ENCODE measurements at places on chromosomes 5 and 9.
A peak's percentile ranks its signal among the peaks of the same experiment; 100 is the strongest.

- no peak for DNase-seq
Observed at GRCh38 chr9:99590840-99591239, 230.8 kb upstream of the NR4A3 start.

GRCh38 chr5:13034061-13034460 is 910.4 kb downstream of the DNAH5 start:
- DNase-seq, result no peak

GRCh38 chr5:34609951-34610441 is 46.1 kb upstream of the RAI14 start:
- DNase-seq, result no peak

GRCh38 chr5:141431286-141431685 is 979 bp downstream of the PCDHGA12 start:
- DNase-seq, result no peak

GRCh38 chr5:757931-758697 is 26.4 kb downstream of the ZDHHC11B start:
- peak; percentile 92 for DNase-seq

DNA sequence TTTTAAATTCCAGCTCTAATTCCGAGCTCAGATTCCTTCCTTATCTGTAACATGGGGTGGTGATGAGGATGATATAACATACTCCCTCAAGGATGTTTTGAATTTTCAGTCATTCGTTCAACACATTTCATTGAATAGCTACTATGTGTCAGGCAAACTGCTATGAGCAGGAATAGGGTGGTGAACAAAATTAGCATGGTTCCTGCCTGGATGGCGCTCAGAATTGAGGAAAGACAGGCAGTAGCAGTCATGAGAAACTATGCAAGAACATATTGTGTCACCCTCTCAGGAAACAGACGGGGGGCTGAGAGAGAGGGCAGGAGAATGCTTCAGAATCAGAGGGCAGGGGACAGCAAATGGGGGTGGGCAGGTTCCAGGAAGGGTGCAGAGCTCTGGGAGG is 265.2 kb downstream of the NSG2 start:
- DNase-seq, result no peak

DNA sequence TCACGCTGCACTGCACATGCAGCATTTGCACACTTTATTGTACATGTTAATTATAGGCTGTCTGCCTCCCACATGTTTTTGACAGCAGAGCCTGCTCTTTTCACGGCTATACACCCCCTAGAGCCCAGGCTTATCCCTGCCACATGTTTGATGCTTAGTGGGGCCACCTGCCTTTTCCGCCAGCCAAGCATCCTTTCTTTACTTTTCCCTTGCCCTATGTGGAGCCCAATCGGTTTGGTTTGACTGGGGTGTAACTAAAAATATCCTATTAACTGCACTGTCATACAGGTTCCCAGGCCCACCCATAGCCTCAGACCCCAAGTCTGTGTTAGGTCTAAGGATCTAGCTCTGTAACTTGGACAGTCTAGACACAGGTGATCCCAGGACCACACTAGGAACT is 18.9 kb upstream of the S1PR3 start:
- no peak for DNase-seq

DNA sequence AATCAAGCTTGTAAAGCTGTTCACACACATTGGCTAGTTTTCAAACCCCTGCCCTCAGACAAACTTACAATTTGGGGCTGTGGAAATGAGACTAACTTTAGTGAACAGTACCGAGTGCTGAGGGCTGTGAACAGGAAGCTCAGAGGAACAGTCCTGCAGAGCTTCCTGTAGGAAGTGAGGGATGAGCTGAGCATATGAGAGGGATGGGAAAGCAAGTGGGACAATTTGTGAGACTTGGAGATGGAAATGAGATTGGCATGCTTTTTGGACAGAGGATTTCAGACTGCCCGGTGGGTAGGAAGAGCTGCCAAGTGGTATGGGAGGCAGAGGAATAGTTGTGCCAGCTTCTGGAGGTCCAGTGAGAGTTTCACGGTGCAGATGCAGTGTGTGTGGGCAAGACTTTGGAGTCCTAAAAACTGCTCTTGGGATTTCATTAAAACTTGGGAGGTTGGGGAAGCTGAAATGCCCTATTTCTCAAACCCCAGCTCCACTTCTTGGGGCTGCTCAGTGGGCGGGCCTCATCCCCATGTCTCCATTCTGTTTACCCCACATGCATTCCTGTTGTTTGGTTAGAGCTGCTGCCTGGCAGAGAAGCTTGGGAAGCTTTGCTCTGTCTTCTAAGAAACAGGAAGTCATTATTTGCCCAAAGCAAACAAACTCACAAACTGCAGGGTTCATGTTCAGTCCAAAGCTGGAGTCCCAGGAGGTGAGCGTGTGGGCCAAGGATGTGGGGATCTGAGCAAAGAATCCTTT is 267.5 kb downstream of the ZSWIM6 start:
- DNase-seq, result peak; percentile 31

DNA sequence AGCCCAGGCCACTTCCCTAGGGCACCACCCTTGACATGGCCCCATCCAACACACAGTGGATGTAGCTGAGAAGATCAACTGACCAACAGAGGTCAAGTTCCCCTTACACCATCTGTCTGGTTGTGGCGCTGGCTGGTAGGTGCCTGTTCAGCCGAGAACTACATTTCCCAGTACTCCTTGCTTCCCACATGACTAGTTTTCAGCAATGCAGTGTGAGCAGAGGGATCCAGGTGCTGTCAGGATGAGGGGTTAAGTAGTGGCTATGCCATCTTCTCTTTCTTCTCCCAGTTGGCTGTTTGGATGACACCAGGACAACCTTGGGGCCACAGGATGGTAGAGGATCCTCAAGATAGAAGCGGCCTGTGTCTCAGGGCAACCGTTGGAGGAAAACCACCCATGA is 48.6 kb upstream of the SH3PXD2B start:
- DNase-seq, result no peak

GRCh38 chr9:93702261-93702660 is 125.9 kb downstream of the PHF2 start:
- DNase-seq, result no peak

GRCh38 chr5:67182301-67182790 is 14.3 kb downstream of the CD180 start:
- DNase-seq, result no peak

GRCh38 chr5:148687427-148687826 is 33.1 kb upstream of the HTR4 start:
- DNase-seq, result peak; percentile 22

- DNase-seq, result no peak
Observed at GRCh38 chr5:6902597-6902996, 189.4 kb downstream of the TENT4A start.

DNA sequence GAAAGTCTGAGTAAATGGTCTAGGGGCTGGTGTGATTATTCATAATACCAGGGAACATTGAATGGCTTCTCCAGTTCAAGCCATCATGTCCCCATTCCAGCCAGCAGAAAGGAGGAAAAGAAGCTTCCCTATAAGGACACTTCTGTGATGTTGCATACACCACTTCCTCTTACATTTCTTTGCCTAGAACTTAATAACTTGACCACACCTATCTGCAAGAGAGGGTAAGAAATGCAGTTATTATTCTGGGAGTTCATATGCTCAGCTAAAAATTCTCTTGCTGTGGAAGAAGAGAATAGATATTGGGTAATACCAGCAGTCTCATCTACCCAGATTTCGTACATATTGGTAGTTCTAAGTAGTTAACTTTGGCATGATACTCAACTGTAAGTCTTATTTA is 166.1 kb downstream of the SLC28A3 start:
- DNase-seq, result no peak

DNA sequence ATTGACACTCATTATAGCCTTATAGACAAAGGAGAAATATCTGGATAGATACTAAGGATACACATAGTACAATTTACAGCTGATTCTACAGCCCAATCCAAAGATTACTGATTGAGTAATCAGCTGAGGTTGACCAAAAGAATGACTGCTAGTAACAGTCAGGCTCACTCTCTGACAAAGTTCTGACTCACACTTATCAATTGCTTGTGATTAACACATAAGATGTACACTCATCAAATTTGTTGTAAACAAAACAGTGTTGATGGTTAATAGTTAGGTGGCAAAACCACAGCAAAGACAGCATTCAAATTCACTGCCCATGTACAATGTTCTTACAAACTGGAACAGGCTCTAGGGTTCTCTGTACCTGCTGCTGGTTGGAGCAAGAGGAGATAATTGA is 422.7 kb downstream of the TLE1 start:
- no peak for DNase-seq

- no peak for DNase-seq
Observed at GRCh38 chr5:170499621-170500020, 4.2 kb upstream of the KCNIP1 start.

GRCh38 chr9:105173306-105173705 is 71.1 kb upstream of the SLC44A1 start:
- DNase-seq, result no peak

DNA sequence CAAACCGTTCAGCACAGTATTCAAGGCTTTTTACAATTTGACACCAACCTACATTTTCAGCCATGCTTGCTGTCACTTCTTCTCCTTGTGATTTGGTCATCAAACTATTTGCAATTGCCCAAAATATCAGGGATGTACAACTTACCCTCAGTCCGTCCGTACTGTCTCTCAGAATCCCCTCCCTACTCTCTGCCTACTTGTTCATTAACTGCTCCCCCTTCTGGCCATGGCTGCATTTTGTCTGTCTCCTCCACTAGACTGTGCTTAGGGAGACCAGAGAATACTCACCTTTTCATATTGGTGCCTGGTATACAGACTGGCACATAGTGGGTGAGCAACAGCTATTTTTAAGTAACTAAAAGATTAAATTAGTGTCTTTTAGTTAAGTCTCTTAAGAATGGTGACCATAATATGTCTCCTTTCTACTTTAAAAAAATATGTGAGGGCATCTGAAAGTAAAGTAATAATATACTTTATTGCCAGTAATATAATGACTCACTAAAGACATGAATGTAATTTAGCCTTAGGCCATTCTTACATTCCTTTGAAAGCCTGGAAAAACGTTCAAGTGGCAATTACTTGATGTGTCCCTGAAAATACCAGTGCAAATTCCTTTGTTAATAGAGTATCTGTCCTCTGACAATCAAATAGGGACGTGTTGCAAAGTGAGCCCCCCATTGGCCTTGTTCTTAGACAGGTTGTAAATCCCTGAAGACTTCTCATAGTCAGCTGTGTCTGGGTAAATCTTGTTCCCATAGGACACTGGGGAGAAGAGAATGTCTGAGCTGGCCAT is 27.8 kb downstream of the PRLR start:
- peak; percentile 79 for DNase-seq

DNA sequence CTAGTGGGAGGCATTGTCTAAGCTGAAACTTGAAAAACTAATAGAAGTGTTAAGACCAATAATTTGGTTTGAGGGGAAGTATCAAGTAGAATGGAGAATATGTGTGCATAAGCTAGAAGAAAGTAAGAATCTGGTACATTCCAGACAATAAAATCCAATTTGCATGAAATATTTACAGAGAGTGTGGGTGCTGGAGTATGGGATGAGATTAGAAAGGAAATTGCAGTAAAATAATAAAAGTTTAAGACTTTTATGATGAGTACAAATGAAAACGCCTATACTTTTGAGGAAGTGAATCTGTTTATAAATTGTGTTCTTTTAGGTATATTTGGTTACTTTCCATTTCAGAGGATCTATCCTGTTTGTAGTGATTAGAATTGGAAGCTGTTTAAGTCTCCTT is 165.4 kb upstream of the TNC start:
- DNase-seq, result no peak

- DNase-seq, result no peak
Observed at GRCh38 chr9:111294691-111295451, 35.2 kb downstream of the OR2K2 start.

DNA sequence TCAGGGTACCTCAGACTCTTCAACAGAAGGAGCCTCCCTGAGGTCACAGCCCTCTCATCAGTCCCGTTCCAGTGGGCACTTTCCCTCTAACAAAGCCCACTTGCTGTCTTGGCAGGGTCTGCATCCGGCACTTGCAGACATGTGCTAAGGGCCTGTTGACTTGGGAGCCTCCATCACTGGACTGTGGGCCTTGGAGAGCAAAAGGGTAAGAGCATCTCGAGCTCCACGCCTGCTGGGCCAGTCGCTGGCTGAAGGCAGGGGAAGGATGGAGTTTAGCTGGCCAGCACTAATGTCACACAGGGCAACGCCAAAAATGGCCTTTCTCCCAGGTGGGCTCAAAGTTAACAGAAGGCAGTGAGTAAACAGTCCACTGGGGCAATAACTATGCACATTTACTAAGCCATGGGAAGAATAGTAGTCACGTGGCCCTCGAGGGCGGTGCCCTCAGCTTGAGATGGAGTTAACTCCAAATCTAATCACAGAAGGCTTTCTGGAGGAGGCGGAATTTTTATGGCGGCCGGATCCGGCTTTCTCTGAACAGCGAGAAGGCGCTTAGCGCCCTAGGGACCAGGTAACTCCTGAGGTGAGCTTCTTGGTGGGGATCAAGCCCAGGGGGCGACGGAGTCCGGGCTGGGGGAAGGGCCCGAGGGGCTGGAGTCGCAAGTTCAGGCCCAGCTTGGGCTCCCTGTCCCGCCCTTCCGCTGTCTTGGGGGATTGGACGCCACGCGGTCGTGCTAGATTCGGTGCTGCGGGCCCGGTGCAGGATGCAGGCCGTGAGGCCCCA is 2.0 kb upstream of the NSD1 start:
- peak; percentile 33 for DNase-seq

DNA sequence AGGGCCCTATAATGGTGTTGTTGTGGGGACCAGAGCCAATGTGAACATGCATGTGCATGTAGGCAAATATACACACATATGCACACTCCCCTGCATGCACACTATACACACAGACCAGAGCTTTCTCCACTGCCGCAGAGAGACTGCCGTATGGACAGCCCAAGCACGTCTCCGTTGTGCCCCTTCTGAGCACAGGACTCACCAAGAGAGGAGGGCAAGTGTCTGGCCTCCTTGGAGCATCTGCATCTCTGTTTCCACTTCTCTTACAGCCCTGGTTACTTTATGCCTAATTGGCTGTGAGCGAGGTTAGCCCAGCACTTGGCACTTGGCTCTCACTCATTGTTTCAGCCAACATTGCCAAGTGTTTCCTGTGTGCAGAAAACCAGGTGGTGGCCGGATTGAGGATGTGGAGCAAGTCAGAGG is 30.4 kb downstream of the CSF2 start:
- no peak for DNase-seq

DNA sequence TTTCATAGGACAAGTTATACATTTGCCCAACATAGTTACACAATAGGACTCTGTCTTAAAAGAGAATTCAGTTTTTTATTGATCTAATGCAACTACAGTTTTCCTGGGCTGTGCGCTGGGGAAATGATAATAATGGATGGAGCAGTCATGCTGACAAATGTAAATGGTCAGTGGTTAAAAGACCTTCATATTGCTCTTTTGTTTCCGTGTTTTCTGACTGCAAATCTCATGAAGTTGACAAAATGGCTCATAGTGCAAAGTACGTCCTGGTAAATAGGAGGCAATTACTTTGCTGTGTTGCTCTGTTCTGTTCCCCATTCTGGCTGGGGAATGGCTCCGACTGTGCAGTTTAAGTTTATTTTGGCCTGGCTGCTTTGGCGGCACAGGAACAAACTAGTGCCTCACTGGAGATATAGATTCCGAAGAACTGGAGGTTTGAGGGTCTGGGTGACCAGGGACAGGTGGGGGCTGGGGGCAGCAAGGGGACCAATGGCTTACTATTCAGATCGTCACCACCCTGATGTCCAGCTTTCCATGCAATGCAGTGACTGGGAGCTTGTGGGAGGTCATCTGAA is 54.3 kb downstream of the PTTG1 start:
- DNase-seq, result peak; percentile 79

Data from small intestine (tissue), 16 donors.